Activated T-helper 1 cell treated with anti-CD3 and anti-CD28 coated beads, Interleukin-2, amount 50 U/mL, for 16 hours (primary cell): ENCODE measurements at places on chromosomes 2 and 18.

- no peak for DNase-seq
These were observed 277.6 kb downstream of the EXOC6B start for GRCh38 chr2:72548081-72548764.

- DNase-seq = no peak
These were observed 22.0 kb downstream of the TNFRSF11A start for GRCh38 chr18:62347089-62347506.

- no peak for DNase-seq
These were observed 3.7 kb upstream of the ESPNL start for GRCh38 chr2:238096311-238097011.

DNA sequence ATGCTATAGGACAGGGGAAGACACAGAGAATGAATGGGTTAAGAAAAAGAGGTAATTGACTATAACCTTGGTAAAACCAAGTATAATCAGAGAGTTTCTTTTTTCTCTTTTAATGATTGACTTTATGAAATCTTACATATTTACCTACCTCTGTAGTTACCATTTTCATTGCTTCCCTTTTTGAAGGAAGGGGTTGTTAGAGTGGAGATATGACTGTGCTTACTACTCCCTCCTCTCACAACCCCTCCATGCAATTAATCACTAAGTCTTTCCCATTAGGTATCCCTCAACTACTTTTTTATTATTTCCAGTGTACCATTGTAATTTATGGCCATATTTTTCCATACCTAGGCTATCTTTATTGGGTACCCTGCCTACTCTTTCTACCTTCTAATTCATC lies 71.4 kb downstream of the WDR7 start:
- no peak for DNase-seq

DNA sequence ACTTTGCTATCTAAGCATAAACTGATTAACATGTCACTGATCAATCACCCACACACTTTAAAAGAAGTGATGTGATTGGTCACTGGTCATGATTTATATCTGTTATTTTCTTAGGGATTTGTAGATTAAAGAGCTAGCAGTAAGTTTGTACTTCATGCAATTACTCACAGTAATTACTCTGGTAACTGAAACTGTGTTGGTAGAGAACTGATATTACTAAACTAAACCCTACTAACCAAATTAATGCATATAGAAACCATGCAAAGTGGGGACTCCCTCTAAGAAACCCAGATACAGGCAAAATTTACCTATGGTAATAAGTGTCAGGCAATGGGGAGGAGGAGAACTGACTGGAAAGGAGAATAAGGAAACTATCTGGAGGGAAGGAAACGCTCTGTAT lies 44.8 kb upstream of the C2orf15 start:
- DNase-seq = no peak

DNA sequence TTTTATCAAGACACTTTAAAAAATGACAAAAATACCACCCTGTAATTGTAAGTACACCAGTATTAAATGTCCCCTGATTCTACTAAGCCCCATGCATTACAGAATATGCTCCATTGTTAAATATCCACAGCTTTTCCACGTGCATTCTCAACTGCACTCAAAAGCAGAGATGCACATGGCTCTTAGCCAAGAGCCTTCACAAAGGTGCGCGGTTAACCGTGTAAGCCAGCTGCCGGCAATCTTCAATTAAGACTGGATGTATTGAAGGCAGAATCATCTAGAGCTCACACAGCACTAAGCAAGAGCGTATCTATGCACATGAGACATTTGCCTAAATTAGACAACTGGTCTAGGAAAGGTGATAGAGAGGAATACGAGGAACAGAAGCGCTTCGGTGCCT lies 278.3 kb downstream of the NAPG start:
- DNase-seq = no peak

- no peak for DNase-seq
These were observed 80.3 kb downstream of the SPP2 start for GRCh38 chr2:234130777-234131181.

GRCh38 chr2:20976527-20976926 lies 67.3 kb downstream of the APOB start:
- no peak for DNase-seq

DNA sequence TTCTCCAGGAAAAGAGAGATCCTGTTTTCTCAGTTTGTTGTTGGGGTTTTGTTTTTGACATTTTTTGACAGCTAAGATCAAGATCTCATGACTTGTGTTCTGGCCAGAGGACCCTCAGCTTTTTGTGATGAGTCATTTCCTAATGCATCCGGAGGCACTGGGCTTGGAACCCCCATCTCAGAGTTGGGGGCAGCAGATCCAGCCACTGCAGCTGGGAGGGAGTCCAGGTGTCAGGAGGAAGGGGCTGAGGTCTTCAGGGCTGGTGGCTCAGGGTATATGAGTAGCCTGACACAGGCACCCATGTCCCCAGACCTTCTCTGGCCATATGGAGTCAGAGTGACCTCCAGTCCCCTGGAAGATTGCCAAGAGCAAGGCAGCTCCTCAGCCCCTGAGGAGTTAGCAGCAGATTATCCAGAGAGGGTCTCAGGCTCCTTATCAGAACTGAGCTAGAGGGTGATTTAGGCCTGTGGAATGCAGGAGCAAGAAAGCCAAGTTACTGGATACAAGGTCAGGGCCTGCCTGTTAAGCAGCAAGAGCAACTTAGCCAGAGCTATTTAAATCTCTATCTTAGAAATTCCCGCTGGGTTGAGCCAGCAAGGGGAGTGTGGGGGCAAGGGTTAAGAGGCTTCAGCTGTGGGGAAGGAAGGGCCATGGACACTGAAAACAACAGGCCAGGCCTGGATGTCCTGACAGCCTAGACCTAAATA lies 62.4 kb downstream of the TANC1 start:
- DNase-seq = no peak

DNA sequence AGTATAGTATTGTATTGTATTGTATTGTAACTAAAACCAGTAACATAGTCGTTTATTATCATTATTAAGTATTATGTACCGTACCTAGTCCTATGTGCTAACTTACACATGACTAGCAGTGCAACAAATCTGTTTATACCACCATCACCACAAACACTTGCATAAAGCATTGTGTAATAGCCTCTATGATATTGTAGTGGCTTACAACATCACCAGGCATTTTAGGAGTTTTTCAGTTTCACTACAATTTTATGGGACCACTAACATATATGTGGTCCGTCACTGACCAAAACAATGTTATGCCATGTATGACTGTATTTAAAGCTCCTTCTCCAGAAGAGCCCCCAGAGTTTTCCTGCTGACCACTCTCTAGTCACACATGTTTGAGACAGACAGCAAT lies 306.2 kb downstream of the SETBP1 start:
- DNase-seq = no peak

GRCh38 chr2:114862243-114862642 lies 419.8 kb downstream of the DPP10 start:
- no peak for DNase-seq

DNA sequence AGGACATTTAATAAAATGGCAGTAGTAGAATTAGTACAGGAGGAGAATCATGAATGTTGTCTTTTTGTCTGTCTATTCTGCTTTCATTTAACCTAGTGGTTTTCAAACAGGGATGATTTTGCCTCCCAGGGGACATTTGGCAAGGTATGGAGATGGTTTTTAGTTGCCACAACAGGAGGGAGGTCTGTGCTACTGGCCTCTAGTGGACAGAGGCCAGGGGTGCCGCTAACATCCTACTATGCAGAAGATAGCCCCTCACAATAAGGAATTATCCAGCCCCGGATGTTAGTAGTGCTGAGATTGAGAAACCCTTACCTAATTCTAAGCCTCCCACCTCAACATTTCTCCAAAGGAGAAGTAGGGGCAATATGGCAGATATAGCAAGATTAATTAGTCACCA lies 18.3 kb downstream of the FASTKD2 start:
- no peak for DNase-seq

GRCh38 chr2:235936493-235936892 lies 231.7 kb downstream of the GBX2 start:
- no peak for DNase-seq

- no peak for DNase-seq
These were observed 155.2 kb downstream of the TWIST2 start for GRCh38 chr2:239002954-239003623.

GRCh38 chr2:47660168-47660567 lies 122.8 kb upstream of the MSH6 start:
- no peak for DNase-seq

GRCh38 chr2:172655091-172655837 lies 80.4 kb upstream of the RAPGEF4 start:
- no peak for DNase-seq

DNA sequence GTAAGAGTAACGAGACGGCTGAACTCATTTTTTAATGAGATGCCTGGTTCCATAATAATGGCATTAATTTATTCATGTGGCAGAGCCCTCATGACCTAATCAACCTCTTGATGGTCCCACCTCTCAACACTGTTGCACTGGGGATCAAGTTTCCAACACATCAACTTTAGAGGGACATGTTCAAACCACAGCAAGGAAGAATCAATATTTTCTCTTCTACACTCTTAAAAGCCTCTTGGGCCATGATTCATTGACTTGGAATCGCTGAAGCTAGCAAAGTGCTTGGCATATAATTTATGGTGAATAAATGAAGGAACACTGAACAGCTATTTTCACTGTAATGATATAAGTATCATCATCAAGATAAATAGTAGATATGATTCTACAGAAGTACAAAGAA lies 333.0 kb downstream of the TNS1 start:
- no peak for DNase-seq

DNA sequence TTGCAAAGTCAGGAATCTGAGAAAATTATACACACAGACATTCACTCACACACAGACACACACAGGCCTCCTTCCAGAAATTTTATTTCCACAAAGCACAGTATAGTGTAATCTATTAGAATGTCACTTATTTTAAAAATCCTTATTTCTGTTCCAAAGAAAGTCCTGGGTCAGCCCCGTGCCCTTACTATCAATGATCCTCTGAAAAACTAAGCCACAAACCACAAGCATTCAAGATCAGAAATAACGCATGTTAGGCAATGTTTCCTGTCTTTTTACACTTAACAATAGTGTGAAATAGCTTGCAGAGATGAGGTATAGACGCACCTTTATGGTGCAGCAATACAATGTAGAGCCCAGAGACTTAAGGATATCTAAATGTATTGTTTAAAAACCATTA lies 25.8 kb downstream of the TBC1D8 start:
- DNase-seq = no peak

GRCh38 chr2:134301099-134301927 lies 47.4 kb downstream of the MGAT5 start:
- no peak for DNase-seq

- no peak for DNase-seq
These were observed 25.9 kb downstream of the NRP2 start for GRCh38 chr2:205708231-205708631.

GRCh38 chr2:209426432-209426831 lies 2.6 kb downstream of the MAP2 start:
- DNase-seq = no peak

- no peak for DNase-seq
These were observed 996.2 kb upstream of the FANCL start for GRCh38 chr2:59237311-59237710.

- no peak for DNase-seq
These were observed 139.5 kb downstream of the LRRC30 start for GRCh38 chr18:7370375-7370774.

- DNase-seq = no peak
These were observed 168.2 kb downstream of the MCFD2 start for GRCh38 chr2:46747297-46747818.

- no peak for DNase-seq
These were observed 181.7 kb upstream of the COPS8 start for GRCh38 chr2:236903978-236904377.

DNA sequence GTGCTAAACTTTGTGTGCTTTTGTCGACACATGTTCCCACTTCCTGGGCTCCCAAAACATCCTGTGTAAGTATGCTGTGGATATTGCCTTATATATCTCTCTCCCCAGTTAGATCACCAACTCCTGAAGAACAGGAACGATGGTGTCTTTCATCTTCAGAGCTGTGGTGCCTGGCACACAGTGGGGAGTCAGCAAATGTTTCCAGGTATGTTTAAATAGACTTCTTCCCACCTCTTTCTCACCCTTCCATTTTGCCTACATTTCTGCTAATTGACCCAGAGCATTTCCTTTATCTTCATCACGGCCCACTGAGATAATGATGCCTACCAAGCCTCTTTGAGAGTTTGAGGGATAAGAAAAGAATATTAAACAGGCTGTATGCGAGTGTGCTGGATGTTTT lies 60.7 kb downstream of the RND3 start:
- DNase-seq = no peak
